ENCODE measurements at places on chromosomes 16 and 17.

- DNase-seq, result no peak
Measured at GRCh38 chr16:88941913-88942909, 34.8 kb downstream of the CBFA2T3 start.

DNA sequence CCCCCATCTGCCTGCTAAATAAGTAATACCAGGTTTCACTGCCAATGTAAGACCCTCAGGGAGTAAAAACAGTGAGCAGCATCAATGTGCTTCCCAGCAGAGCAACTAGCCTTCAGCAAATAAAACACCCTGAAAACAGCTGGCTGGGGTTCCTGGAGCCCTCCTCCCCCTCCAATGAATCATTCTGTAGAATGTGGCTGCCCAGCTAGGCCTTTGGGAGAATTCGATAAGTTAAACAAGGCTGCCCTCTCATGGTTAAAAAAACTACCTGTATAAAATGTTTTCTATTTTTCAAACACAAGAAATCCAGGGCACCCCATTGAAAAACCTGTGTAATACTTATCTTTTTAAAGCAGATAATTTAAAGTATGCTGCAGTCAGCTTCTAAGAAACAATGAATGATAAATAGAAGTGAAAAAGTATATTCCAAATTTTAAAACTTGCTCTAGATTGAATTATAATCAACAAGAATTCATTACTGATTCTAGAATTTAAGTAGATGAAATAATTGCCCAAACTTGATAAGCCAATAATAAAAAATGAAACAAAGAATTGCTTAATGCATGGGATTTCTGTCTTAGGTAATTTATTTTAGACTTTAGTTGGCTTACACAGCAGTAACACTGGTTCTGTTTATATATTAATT lies 9.4 kb upstream of the TOM1L1 start:
- DNase-seq, result no peak

- DNase-seq, result no peak
Measured at GRCh38 chr17:9120471-9120870, 99.2 kb downstream of the NTN1 start.

DNA sequence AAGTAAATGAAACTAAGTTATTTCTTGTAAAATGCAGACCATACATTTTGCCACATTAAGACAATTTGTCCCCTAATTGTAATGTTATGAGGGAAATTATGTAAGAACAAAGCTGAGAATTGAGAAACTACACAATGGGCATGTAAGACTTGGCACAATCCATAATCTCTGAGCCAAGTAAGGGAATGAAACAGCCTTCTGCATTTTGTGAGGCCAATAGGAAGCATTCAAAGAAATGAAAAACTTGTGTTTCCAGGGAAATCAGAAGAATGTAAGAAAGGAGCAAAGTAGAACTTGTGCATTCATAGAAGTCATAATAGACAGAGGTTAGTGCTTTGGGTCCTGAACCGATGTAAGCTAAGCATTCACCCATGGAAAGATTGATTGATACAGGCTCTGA lies 1.8 kb downstream of the KRTAP9-4 start:
- no peak for DNase-seq

Data from cerebellar nuclear complex (tissue), 1 donor.